Stimulated activated CD4-positive, alpha-beta T cell treated with anti-CD3 and anti-CD28 coated beads, Interleukin-1b, Interleukin-23, amount 100 ng/mL, for 48 hours (primary cell): ENCODE measurements at places on chromosomes 13 and 19.
A peak's percentile ranks its signal among the peaks of the same experiment; 100 is the strongest.

GRCh38 chr13:34335014-34336007 is 517.4 kb downstream of the RFC3 start:
- no peak for DNase-seq

DNA sequence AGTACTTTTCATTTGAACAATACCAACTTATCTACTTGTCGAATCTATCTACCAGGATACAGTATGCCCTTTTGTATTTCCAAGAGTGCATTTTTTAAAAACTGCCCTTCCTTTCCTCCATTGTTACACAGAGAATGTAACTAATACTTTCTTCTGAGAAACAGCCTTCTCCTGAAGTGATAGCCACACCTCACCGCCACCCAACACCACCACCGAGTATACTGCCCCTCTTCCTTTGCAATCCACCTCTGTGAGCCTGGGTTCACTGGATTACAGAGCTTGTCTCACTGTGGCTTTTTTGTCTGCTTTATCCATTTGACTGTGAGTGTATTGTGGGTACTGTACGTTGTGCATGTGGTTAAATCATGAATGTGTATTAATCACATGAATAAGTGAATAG is 305.4 kb downstream of the KLF12 start:
- no peak for DNase-seq

- DNase-seq = no peak
These were observed 3.5 kb upstream of the ZNF577 start for GRCh38 chr19:51891193-51891747.

DNA sequence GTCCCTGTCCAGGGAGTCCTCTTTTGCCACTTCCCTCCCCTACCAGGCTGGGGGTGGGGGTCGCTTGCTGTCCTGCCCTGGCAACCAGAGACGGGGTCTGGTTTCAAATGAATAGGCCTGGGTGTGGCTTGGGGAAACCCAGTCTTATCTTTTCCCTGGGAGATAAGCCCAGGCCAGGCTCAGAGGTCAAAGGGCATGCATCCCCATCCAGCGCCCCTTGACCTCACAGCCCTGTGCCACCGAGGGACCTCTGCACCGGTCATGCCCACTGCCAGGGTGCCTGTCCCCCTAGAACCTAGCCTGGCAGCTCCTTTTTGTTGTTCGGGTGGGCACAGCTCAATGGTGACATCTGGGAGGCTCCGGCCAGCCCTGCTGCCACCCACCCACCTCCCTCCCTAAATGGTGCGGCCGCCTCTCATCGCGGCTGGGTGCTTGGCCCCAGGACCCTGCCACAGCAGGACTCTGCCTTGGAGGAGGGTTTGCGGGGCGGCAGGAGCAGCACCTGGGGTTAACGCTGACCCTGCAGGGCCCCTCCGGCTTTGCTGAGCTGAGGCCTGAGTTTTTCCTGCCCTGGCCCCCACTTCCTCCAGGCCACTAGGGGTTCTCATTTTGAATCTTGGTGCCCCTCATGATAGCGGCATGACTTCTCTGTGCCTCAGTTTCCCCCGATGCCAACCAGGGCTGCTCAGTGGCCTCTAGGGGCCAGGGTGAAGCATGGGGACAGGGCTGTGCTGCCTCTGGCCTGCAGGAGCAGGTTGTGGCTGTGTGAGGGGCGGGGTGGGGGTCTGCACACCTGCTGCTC is 2.9 kb upstream of the CERS1 start:
- no peak for DNase-seq

GRCh38 chr19:3577723-3578344 is 5.1 kb downstream of the HMG20B start:
- no peak for DNase-seq

DNA sequence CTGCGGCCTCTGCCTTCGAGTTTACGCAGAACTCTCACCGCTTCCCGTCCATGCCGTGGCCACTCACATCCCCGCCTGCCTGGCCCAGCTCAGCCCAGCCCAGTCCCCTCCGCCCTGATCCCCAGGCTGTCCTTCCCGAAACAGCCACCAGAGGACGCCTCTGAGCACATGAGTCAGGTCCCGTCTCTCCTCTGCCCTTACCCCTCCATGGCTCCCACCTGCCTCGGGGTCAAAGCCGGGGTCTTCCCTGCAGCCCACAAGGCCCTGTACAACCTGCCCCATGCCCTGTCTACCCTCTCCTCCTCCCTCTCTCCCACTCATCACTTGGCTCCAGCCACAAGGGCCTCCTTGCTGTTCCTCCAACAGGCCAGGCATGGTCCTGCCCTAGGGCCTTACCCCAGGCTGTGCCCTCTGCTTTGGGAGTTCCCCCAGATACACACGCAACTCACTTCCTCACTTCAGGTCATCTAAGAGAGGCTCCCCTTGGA is 8.1 kb upstream of the SEMA6B start:
- peak; percentile 73 for DNase-seq

- DNase-seq = no peak
These were observed 198.8 kb downstream of the MYO16 start for GRCh38 chr13:108828086-108828815.

- DNase-seq = no peak
These were observed 77.0 kb upstream of the ZNF507 start for GRCh38 chr19:32268381-32268780.

DNA sequence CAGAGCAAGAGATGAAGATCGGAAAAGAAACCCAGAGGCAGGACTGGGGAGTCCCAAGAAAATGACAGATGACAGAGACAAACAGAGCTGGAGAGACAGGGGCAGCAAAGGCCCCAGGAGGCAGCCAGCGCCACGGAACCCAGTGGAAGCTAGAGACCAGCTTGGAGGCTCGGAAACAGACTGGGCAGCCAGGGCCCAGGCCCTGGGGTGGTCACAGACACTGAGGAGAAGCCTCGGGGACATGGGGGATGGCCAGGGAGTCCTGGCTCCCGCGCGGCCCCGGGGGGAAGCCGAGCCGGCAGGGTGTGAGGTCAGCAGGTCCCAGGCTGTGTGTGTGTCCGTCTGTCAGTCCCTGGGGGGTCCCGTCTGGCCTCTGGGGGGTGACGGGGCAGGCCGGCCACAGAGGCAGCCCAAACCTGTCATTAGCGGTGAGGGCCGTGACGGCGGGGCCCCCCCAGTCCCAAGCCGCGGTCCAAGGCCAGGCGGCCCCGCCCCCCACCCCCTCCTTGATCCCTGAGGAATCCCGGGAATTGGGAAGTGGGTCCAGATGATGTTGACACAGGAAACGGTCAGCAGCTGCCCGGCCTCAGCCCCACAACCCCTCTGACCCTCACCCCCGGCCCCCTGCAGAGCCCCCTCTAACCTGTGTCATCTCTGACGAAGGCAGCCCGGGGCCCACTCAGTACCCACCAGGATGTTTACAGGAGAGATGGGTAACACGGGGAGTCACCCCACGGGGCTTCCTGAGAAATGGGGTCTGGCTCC is 2.5 kb upstream of the TMEM190 start:
- no peak for DNase-seq

GRCh38 chr13:94298346-94298745 is 181.1 kb downstream of the DCT start:
- DNase-seq = no peak

DNA sequence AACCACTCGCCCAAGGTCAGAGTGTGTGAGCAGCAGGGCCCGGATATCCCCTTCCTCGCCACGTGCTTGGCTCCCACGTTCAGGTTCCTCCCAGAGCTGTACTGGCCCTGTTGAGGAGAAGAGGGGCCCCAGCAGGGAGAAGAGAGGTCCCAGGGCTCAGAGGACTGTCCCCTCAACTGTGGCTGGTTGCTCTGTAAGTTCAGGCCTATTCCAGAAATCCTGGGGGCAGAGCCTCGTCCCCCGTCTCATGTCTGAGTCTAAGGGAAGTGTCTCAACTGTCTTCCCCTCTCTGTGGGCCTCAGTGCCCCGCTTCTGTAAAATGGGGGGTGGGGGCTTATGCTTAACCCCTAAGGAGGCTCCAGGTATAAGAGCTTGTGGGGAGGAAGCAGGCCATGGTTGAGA is 3.9 kb downstream of the PPP5C start:
- no peak for DNase-seq

DNA sequence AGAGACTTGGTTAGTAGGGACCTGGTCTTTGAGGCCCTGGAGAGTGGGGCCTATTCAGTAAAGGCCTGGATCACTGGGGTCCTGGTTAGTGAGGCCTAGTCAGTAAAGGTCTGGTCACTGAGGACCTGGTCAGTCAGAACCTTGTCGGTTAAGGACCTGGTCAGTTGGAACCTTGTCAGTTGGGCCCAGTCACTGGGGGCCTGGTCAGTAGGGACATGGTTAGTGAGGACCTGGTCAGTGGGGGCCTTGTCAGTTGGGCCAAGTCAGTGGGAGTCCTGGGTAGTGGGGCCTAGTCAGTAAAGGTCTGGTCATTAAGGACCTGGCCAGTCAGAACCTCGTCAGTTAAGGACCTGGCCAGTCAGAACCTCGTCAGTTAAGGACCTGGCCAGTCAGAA is 43.2 kb upstream of the TPM4 start:
- no peak for DNase-seq

GRCh38 chr13:49512578-49512977 is 16.8 kb downstream of the PHF11 start:
- no peak for DNase-seq

DNA sequence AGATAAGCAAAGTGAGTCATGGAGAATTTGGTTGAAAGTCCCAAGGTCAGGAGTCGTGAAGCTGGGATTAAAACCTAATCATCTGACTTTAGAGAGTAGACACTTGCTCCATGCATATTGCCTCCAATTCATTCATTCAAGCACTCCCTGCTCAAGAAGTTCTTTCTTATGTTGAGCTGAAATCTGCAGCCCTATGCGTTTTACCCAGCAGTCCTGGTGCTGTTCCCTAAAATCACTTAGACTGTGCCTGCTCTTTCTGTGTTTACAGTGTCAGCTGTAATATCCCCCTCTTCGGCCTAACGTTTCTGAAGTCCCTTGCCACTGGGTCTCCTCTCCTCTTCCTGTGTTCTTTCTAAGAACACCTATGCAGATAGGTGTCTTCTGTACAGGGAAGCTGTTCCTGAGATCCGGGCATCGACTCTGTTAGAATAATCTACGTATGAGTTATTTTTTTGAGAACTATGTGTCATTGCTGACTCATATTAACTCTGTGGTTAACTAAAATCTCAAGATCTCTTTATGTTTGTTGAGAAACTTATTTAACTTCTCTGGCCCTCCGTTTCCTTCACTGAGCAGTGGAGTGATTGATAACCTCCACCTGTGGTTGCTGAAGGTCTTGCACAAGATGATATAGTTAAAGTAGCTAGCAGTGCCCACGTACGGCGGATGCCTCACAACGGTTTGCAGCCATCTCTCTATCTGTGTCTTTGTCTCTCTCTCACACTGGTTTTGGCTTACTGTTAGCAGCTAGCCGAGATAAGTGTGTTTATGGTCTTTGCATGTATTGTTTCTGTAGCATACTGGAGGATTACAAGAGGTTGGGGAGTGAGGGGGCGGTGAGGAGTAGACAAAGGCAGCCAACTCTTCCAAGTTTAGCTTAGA is 4.7 kb downstream of the ALOX5AP start:
- peak; percentile 76 for DNase-seq

GRCh38 chr13:51180853-51181511 is 41.2 kb upstream of the FAM124A start:
- DNase-seq = no peak

GRCh38 chr19:51196181-51196580 is 28.7 kb upstream of the CD33 start:
- no peak for DNase-seq

GRCh38 chr19:39780894-39781293 is 2.2 kb downstream of the LEUTX start:
- no peak for DNase-seq

GRCh38 chr19:17405250-17406045 is at the start of gene BST2:
Gene BST2, minus strand, starts transcription at chr19:17405630. Its CDS starts 55 bp downstream, at chr19:17405575.
- peak; percentile 72 for DNase-seq

DNA sequence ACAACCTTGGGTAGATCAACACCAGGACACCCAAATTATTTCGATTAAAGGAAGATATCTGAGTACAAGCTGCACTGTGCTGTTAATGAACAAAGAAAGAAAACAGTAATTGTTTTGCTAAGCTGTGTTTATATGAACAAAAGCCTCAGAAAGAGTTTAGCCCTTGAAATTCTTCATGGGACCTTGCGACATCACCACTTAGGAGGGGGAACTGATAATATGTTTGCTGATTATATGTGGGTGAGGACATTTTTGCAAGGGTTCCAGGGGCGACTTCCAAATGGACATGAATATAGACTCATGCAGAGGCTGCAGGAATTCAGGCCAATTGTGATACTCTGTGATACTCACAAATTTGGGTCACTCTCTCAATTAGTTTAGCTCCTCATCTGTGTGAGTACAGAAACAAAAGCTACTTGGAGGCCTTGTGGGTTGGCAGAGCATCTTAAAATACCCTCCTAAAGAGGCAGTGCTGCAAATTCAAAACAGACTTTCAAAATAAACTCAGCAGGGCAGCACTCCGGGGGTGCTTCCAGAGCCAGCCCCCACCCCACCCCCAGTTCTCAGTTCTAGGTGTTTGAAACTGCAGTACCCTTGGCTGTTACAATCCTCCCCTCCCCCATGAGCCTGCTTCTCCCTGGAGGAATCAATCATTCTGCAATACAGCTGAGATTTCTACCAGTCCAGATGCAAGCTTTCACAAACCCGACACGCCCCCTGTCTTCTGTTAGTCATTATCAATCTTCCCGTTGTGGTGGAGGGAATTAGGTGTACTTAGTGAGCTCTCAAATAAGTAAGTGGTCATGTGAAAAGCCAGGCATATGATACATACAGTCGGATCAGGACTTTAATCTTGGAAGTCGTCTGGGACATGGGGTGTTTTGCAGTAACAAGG is 97.0 kb upstream of the MBNL2 start:
- peak; percentile 41 for DNase-seq

- peak; percentile 55 for DNase-seq
These were observed 13.1 kb downstream of the IRS2 start for GRCh38 chr13:109773276-109773675.

DNA sequence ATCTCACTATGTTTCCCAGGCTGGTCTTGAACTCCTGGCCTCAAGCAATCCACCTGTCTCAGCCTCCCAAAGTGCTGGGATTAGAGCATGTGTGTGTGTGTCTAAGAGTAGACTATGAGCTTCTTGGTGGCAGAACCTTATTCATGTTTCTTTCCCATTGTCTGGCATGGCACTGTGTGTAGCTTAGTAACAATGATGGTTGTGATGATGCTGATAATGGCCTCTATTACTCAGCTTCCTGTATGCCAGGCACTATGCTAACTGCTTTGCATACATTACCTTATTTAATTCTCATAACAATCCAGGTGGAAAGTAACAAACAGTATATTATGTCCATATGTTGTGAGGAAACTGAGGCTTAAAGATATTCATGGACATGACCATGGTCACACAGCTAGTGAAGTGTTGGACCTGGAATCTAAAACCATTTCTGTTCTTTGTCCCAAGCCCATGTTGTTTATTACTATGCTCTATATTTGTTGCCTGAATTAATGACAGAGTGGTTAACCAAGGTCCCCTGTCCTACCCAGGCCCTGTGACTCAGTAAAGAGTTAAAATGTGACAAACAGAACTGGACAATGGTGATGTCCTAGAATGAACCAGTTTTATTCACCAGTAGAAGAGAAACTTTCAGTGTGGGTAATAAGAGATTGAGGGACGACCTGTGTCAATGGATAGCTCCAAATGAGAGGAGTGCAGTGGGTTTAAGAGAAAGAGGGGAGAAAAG is 109.6 kb downstream of the KLF5 start:
- DNase-seq = no peak
